NK-92 treated with Interleukin-12 subunit alpha and Interleukin-12 subunit beta, amount 100 ng/mL, for 24 hours (cell line): ENCODE measurements at places on chromosomes 3 and 15.

- no peak for DNase-seq
These were observed 13.5 kb downstream of the SOX2 start for GRCh38 chr3:181725131-181725731.

DNA sequence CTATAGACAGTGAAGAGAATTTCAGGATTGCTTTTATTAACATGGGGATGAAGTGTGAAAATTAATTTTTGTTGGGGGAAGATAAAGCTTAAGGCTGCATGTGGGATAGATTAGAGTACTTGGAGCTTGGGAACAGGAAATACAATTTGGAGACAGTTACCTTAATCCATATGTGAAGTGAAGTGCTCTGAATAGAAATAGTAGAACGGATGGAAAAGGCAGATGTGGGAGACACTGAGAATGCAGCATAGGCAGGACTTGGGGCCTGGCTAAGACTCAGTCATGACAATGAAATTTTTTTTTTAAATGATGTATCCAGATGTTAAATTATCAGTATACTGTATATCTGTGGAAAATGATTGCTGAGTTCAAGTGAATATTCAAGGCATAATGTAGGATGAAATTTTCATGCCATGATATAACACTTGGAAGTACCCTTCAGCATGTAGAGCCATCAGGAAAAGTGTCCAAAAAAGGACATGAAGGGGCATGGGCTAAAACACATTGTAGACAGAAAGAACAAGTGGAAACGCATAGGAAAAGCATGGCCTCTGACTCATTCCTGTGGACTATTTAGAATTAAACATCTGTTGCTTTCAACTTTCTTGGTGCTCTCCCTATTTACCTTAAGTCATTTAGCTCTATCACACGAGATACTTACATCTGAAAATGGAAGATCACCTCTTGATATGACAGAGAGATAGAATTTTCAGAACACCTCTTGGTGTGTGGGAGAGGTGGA lies 134.8 kb downstream of the RBMS3 start:
- DNase-seq: no peak

DNA sequence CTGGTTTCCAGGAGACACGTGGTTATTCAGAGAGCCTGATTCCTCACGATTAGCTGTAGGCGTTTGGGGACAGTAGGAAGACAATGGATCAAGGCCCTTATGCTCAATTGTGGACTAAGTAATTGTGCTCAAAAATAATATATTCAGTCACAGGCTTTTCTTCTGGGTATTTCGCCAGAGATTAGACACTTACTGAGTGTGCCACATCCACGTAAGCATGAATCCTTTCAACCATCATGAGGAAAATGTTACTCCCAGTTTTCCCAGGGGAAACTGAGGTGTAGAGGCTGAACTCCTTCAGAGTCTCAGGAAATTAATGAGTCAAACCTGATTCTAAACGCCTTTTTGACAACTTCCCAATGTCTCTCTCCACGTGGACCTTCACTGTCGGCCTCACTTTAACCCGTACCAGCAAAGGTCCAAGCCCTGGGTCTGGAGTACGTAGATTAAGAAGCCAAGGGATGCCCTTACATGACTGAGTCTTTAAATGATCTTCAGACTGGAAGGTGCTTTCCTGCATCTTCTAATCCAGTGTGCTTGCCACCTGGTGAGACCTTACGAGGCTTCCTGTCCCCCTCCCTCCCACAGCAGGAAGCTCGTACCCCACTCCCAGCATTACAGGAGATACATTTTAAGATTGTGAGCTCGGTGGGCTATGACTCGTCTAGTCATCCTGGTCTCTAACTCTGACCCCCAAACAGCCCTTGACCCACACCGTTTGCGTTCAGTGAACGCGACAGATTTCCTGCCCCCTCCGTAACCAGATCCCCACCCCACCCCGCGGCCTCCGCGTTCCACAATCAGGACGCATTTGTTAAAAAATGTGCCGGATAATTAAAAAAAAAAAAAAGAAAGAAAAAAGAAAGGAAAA lies 1.7 kb downstream of the PKM start:
- peak; percentile 42 for DNase-seq

DNA sequence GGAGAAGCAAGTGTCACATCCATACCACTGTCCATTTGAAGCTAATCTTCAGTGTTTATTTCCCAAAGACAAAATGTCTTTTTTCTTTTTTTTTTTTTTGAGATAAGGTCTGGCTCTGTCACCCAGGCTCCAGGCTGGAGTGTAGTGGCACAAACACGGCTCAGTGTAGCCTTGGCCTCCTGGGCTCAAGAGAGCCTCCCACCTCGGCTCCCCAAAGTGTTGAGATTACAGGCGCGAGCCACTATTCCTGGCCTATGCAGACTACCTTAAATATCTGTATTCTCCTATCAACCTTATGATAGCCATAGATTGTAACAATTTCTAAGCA lies 27.7 kb upstream of the VPS33B start:
- DNase-seq: no peak

GRCh38 chr3:149366941-149367840 lies 10.3 kb downstream of the TM4SF1 start:
- peak; percentile 63 for DNase-seq

- DNase-seq: no peak
These were observed 91.4 kb upstream of the MYZAP start for GRCh38 chr15:57500256-57500655.

DNA sequence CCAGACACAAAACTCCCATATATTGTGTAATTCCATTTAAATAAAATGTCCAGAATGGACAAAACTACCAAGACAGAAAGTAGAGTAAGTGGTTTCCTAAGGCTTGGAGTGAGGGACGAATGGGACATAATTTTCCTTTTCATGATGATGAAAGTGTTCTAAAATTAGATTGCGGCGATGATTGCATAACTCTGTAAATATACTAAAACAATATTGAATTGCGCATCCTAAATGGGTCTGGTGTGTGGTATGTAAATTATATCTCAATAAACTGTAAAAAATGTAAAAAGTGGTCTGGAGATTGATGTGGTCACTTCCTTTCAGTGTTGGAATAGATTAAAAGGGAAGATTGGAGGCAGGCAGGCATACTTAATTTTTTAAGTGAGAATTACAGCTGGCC lies 105.9 kb upstream of the KCNAB1 start:
- no peak for DNase-seq

- DNase-seq: no peak
These were observed 13.2 kb upstream of the TMEM212 start for GRCh38 chr3:171829841-171830517.

DNA sequence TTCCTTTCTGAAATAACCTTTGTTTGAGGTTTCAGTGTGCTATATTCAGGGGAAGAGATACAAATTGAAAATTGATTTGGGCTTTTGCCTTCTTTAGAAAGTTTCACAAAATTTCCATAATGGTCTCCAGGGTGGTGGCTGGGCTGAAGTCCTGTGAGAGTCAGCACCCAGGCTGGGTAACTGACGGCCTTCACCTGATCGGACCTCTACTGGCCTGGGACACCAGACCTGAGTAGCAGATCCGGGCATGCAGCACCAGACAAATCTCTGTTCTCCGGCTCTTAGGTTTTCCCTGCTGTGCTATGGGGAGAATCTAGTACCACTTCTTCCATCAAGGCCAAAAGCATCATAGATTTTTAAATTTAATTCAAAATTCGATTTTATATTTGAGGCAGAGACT lies 133.0 kb upstream of the LMCD1 start:
- no peak for DNase-seq

GRCh38 chr3:98445949-98446406 lies 17.0 kb upstream of the OR5K1 start:
- no peak for DNase-seq

DNA sequence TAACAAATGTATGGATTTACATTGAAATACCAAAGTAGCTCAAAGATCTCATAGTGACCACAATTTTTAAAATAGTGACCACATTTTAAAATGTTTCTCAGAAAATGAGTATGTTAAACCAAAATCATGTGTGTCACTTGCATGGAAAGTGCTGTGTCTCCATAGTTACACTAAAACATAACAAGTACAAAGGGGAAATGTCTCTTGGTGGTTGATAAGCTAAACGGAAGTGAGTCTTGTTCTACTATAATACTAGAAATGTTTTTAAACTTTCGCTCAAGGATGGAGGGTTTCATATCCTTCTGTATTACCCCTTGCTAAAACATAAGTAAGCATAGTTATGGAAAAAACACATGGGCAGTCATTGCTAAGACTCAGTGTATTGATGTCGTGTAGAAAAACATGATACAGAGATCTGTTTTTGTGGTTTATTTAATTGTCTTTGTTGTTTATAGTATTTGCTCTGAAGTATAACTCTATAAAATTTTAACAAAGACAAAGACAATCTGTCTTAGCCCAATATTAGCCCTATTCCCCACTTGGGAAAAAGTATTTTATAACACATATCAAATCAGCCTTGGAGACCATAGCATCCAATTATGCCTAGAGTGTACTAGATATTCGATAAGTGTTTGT lies 27.0 kb upstream of the DENND4A start:
- DNase-seq: no peak

- DNase-seq: no peak
These were observed 70.9 kb downstream of the SCN5A start for GRCh38 chr3:38578551-38578950.

DNA sequence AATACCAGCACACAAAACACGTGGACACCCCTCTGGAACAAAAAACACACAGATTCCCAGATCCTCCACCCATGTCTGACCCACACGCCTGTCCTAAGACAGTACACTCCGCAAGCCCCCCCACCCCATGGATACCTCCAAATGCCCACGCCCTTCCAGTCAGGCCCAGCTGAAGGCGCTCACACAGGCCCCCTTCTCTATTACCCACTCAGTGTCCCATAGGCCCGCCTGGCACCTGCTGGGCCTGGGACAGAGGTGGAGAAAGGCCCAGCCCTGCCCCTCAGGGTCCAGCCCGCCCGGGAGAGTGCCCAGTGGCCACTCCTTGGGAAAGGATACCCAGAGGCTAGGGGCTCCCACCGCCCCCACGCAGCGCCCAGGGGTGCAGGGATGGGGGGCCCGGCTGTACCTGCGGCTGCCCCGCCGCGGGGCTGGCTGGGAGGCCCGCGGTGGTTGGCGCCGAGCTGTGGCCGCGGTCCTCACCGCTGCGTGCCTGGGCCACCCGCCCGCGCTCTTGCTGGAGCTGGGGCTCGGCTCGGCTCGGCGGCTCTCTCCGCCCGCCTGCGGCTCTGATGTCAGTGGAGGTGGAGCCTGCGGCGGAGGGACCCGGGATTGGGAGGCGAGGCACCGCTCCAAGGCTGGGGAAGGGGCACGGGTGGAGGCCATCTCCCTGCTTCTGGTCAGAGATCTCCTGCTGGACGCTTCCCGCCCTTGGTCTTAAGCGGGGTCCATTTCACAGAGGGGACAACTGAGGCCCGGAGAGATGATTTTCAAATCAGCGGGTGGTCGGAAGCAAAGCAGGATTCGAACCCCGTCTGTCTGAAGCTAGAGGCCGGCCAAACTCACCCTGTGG lies at the start of gene CAMK1:
Gene CAMK1 (minus strand): TSS at position 522 of the 850 bp plus-strand sequence. CDS start 2,198 bp downstream, outside the sequence.
- no peak for DNase-seq

DNA sequence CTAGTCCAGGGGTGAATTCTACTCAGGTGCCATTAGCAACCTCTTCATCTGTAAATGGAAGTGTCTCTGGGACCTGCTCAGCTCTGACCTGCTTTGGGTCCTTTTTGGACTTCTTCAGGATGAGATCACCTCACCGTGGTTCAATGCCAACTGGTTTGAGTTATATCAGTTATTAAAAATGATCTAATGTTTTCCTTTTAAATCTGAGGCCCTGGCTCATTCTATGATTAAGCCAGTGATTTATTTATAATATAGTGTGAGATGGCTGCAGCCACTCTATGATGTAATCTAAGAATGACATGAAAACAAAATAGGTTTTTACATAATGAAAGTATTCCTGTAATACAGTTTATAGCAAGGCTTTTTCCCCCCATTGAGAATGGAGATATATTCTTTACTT lies 79.4 kb downstream of the LPP start:
- no peak for DNase-seq

DNA sequence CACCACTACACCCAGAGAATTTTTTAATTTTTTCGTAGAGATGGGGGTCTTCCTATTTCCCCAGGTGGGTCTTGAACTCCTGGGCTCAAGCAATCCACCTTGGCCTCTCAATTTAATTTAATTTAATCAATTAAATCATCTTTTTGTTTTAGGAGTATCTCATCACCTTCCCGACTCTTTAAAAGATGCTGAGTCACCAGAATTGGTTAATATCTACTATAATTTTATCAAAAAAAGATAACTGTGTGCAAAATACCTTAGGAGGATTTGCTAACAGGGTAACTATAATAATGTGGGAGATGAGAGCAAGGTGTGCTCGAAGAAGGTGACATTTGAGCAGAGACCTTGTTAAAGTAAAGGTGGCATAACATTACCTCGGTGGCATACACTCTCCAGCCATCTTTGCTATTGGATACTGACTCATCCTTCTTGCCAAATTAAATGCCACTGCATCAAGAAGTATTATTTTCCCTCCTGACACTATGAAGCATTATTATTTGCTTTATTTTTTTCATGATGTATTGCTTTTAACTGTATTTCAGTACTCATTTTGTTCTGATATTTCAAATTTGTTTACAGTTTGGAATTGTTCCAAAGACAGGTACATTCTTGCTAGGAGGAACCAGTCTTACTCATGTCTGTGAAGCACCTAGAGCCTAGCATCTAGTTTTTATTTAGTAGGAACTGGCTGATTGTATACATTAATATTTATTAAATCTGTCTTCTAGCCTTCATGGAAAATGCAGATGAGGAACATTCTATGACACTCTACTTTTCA lies 200.7 kb downstream of the MBNL1 start:
- DNase-seq: no peak

DNA sequence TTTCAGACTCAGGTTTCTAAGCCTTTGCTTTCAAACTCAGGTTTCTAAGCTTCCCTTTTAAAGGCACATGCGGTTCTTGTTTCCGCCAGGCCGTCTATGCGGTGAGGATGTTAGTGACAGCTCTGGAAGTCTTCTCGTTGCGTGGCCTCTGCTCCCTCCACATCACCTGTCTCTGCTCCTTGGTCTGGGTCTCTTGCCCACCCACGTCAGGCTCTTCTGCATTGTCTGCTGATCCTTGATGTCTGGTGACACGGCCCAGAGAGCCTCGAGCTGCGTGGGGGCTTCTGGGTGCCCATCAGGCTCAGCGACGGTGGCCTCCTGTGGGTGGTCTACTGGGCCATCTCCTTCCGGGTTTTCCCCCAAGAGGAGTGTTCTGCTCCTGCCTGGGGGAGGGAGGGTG lies 30.5 kb downstream of the KLF13 start:
- no peak for DNase-seq
